Activated T-helper 2 cell treated with anti-CD3 and anti-CD28 coated beads, Interferon-gamma antibody, Interleukin-2, Interleukin-4, amounts not matched to agents 10 μg/mL and 5 μg/mL and 100 μg/mL, durations not matched to agents 14 hours and 24 hours and 36 hours (primary cell): ENCODE measurements at places on chromosomes 6 and 20. TPM values are rescaled to one million over a fixed set of nuclear protein-coding genes. Genes with fewer than 3 reads are reported as not detected.

The SLC44A4 gene
- total RNA-seq = 0.18 TPM in 1 of 2 replicates, not detected in the other

The FKBP1A gene
- 320 and 330 TPM in 2 replicates for total RNA-seq

The SAMD3 gene
- 3.2 and 3.4 TPM in 2 replicates for total RNA-seq

The TMEM244 gene
- total RNA-seq = not detected in 2 replicates

The CST5 gene
- total RNA-seq = not detected in 2 replicates

The TRAPPC3L gene
- not detected in 2 replicates for total RNA-seq

The DEFB132 gene
- not detected in 2 replicates for total RNA-seq

The SLC52A3 gene
- not detected in 2 replicates for total RNA-seq

The C20orf144 gene
- 0.27 and 0.28 TPM in 2 replicates for total RNA-seq

The ABHD16B gene
- 0.16 TPM in 1 of 2 replicates, not detected in the other for total RNA-seq

The UFL1 gene
- total RNA-seq = 27.0 and 27.3 TPM in 2 replicates

The COX4I2 gene
- total RNA-seq = not detected in 2 replicates

The OR5V1 gene
- total RNA-seq = not detected in 2 replicates

The TMEM200A gene
- 1.1 and 1.3 TPM in 2 replicates for total RNA-seq

The TTBK1 gene
- total RNA-seq = 1.5 TPM in 2 replicates

The SCGN gene
- total RNA-seq = not detected in 2 replicates

The CAPN11 gene
- total RNA-seq = 0.09 and 0.30 TPM in 2 replicates

The SLC24A3 gene
- total RNA-seq = not detected in 2 replicates

The ASIP gene
- not detected in 2 replicates for total RNA-seq

The TPD52L2 gene
- total RNA-seq = 62.5 and 66.7 TPM in 2 replicates

The MYB gene
- total RNA-seq = 82.5 and 84.5 TPM in 2 replicates

The CD24 gene
- total RNA-seq = 1.5 and 2.0 TPM in 2 replicates

The FLOT1 gene
- total RNA-seq = 201 and 214 TPM in 2 replicates

The SIRPD gene
- total RNA-seq = 0.37 TPM in 1 of 2 replicates, not detected in the other

The STMND1 gene
- total RNA-seq = not detected in 2 replicates

The ZNF165 gene
- total RNA-seq = 0.34 TPM in 2 replicates

The DNAJC5 gene
- 38.1 and 40.0 TPM in 2 replicates for total RNA-seq

The DYNLT2 gene
- total RNA-seq = 1.9 and 2.1 TPM in 2 replicates

The CDKAL1 gene
- total RNA-seq = 30.5 and 31.2 TPM in 2 replicates

The MBOAT1 gene
- 32.8 and 33.8 TPM in 2 replicates for total RNA-seq

The HAO1 gene
- total RNA-seq = not detected in 2 replicates

The EYS gene
- not detected in 2 replicates for total RNA-seq

The TTI1 gene
- total RNA-seq = 35.7 and 36.7 TPM in 2 replicates

The DEFB113 gene
- total RNA-seq = not detected in 2 replicates

The NR2E1 gene
- total RNA-seq = not detected in 2 replicates

The KATNA1 gene
- 18.9 and 20.8 TPM in 2 replicates for total RNA-seq

The MCHR2 gene
- not detected in 2 replicates for total RNA-seq

The RAD21L1 gene
- total RNA-seq = 0.32 TPM in 1 of 2 replicates, not detected in the other

The SLC22A1 gene
- total RNA-seq = 1.2 and 1.4 TPM in 2 replicates

The BPIFB2 gene
- total RNA-seq = not detected in 2 replicates

The OR2B6 gene
- not detected in 2 replicates for total RNA-seq

The UST gene
- total RNA-seq = 0.92 and 1.3 TPM in 2 replicates

The EBF4 gene
- 6.0 and 10.5 TPM in 2 replicates for total RNA-seq

The LPIN3 gene
- total RNA-seq = 1.2 and 1.6 TPM in 2 replicates

The SLC2A10 gene
- total RNA-seq = not detected in 2 replicates
